ENCODE measurements at places on chromosomes 12 and 14. TPM values are rescaled to one million over a fixed set of nuclear protein-coding genes. Genes with fewer than 3 reads are reported as not detected.

DNA sequence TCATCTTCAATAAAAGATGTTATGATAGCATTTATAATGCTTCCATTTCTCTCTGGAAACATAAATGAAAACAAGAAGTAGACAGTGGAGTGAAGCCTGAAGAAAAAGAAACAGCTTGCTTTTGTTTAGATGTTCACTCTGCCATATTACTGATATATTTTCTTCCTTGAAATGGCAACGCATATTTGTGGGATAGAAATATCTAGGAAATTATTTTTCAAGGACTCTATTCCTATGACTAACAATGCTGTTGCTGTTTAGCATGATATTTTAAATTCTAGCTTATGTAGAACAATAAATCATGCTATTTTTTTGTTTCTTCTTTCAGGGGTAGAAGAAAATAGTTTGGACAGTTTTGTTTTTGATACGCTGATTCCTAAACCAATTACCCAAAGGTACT is 359.0 kb downstream of the NAV3 start:
- DNase-seq, result no peak

- DNase-seq, result no peak
Observed at GRCh38 chr12:86931714-86932113, 675.5 kb upstream of the MGAT4C start.

- no peak for DNase-seq
Observed at GRCh38 chr12:43795716-43796280, 10.3 kb downstream of the TWF1 start.

AKAP5 gene
- 4.2 TPM for total RNA-seq

DNA sequence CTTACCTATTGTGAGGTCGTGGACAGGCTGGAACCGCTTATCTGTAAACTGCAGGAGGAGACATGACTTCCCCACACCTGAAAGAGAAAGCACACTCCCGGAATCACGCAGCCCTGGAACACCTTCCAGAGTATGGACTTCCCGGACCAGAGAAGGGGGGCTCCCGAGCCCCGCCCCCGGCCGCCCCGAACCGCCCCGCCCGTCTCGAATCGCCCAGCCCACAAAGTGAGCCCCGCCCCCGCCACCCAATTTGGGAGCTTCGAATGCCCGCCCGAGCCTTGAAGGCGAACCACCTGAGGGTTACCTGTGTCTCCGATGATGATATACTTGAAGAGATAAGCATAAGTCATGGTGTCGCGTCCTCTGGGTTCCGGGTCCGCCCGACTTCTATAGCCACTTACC is 235 bp downstream of the RAB2B start:
- no peak for DNase-seq

DNA sequence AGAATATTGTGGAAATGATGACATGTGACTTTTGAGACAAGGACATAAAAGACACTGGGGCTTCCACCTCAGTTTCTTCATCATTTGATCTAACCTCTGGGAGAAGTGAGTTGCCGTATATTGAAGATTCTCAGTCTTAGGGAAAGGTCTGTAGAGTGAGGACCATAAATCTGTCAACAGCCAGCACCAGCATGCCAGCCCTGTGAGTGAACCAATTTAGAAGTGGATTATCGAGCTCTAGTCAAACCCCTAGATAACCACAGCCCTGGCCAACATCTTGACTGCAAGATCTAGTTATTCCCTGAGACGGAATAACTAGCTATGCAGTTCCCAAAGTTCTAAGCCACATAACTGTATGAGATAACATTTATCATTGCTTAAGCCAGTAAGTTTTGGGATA is 108.8 kb upstream of the PTPRR start:
- no peak for DNase-seq

All from chondrocyte (in vitro differentiated cells).